ENCODE measurements at places on chromosomes 7 and 10.

GRCh38 chr7:77531038-77531437 is 6.1 kb upstream of the PTPN12 start:
- no peak for DNase-seq

- DNase-seq, result no peak
These were observed 205.6 kb upstream of the ETV1 start for GRCh38 chr7:14195079-14195478.

DNA sequence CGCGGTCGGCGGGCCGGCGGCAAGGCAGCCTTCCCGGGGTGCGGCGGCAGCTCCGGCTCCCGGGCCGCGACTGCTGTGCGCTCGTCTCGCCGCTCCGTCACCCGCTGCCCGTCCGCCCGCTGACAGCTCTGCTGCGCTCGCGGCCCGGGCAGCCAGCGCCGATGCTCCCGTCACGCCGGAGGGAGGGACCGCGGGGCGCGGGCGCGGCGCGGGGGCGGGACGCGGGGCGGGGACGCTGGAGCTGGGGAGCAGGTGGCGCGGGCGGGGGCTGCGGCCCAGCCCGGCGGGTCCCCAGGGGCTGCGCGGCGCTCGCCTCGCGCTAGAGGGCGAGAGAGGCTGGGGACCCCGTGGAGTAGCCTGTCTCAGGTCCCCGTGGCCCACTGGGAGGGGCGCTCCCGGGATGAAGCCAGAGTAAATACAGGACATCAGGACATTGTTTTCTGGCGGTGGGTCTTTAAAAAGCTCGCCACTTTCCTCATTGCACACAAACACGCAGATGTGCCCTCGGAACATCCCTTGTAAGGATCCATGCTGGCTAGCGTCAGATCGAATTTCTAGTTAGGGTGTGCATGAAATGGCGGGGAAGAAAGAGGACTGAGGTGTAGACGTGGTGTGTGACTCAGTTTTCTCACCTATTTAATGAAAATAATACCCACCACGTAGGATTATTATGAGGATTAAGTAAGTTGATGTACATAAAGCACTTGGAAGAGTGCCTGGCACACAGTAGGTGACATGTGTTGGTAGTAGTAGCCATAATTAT is at the start of gene ELAPOR2:
Gene ELAPOR2 (minus strand): TSS at position 130 of the 763 bp plus-strand sequence. CDS start 141 bp downstream, outside the sequence.
- peak; percentile 63 for DNase-seq

- DNase-seq, result no peak
These were observed 15.3 kb downstream of the HNRNPA2B1 start for GRCh38 chr7:26185131-26185843.

DNA sequence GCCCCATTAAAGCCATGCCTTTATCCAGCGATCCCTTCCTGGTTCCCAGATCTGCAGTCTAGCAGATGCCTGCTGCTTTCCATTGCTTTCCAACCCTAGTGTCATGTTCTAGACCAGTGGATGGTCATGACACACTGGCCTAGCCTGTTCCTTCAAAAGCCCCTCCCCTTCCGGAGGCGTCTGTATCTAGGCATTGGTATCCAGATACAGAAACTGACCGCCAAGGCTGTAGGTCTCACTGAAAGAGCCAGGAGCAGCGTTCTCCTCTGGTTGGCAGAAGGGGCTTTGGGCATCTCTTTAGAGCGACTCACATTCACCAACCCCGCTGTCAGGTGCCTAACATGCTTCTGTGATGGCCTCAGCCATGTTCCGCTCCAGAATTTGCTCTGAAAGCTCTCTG is 22.6 kb downstream of the JCAD start:
- DNase-seq, result no peak

DNA sequence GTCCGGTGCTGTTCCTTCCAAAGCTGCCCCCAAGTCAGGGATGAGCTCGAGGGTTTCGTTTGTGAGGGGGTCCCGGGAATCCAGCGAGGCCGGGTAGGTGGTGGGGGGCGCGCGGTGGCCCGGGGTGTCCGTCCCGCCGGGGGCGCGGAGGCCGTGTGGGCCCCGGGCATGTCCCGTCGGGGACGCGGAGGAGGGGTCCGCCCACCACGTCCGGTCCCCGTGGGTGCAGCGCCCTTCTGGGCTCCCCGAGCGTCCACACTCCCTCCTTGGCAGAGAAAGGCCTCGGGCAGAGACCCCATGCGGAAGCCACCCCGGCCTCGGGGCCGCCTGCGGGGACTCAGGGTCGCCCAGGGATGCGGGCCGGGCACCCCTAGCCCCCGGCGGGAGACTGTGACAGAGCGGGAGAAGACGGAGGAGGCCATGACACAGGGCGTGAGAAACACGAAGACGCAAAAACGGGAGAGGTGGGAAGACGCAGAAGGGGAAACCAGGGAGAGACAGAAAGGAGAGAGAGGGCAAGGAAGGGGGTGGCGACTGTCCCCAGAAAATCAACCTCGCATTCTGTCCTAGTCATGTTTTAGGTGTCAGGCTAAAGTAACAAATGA is 640 bp upstream of the ZNF425 start:
- peak; percentile 84 for DNase-seq

DNA sequence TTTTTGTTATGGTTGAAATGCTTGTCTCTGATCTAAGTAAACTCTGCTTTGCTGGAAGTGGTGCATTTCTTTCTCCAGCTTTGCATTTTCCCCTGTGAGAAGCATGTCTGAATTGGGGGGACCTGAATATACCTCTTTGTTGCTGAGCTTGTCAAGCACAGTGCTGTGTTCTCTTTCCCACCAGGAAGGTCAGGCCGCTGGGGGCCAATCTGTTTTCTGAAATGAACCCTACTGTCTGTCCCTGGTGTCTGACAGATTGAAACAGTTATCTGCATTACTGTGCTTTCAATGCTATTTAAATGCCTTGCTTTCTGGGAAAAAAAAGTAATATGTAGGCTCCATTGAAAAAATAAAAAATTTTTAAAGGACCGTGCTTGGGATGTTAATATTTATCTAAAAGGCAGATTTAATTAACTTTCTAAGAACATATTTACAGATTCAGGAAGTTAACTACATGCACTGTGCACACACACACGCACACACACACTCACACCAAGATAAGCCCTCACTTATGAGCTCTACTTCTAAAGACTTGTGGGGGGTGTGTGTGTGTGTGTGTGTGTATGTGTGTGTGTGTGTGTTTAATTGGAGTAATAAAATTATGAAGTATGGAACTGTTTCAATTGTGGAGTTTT is 127.0 kb upstream of the FZD1 start:
- DNase-seq, result no peak

DNA sequence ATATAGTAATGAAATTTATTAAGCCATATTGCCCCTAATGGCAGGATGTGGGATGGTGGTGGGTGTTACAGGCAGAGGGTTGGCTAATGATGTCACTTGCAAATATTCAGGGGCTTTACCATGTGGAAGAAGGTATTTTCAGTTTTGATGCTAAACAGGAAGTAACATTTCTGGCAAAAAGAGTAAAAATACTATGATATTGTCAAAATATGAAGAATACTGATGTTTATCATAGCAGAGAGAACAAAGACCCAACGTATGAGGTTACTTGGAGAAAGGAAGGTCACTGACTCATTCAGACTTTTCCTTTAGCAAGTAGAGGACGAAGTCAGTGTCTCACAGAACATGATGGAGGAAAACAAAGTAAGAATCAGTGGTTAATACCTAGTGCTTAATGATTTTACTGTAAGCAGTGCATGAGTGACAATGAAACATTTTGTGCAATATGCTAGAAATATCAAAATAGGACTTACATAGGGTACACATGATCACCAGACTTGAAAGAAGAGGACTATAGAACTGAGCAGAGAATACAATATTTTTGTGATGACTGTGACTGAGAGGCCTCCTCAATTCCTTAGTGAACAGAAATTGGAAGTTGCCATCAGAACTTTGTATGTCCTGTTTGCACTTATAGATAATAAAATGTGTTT is 89.7 kb upstream of the STEAP4 start:
- DNase-seq, result no peak

- no peak for DNase-seq
These were observed 49.3 kb upstream of the ITPRID1 start for GRCh38 chr7:31464601-31465000.

GRCh38 chr10:30059209-30060107 is at the start of gene JCAD:
JCAD (minus strand) TSS chr10:30059586; CDS start chr10:30047812, 11,774 bp downstream.
- peak; percentile 58 for DNase-seq

DNA sequence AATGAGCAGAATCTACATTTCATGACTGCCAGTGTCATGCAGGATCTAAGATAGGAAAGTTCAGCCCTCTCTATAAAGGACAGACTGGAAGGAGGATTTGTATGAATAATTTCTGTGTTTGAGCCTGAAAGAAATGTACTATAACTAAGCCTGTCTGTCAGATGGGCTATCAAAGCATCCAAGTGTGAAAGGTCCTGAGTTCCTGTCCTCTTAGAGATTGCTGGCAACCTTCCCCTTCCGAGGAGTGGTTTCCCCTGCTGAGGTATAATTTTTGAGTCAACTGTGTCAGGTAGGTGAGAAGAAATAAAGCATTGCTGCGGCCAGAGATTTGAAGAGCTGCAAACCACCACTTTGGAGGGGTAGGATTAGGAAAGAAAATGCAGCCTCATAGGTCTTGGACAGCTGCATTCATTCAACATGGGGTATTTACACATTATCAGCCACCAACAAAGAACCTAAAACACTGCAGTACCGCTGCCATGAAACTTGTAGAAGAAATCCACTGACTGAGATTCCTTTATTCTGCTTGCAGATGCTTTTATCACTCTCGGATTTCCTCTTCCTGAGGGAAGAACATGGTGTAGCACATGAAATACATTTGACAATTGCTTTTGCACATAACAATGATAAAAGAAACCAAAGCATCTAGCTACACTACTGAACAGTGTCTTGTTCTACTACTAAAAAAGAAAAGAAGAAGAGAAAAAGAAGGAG is 189.1 kb downstream of the DGKI start:
- no peak for DNase-seq

DNA sequence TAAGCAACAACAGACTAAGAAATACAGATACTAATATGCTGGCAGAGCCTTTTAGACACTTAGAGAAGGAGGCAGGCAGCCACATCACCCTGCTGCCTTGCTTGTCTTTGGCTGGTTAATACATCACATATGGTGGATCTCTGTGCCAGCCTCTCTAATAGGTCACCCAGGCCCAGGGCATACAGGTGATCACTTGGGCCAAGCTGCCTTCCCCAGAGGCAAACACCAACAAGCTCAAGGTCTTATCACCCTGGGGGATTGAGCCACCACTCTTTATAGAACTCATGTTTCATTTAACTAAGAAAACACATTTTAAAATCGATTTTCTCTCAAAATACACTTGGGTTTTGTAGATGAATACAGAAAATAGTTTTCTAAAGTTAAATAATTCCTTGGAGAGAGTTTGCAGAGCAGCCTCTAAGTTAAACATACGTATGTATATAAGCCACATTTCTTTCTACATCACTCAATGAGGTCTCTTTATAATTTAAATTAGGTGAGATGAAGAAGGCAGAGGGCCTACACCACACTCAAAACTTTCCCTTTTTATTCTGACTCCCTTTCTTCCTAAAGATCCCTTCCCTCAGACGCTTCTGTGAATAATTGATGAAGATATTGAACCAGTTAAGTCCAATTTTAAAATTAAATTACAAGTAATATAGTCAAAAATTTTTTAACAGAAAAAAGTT is 556.8 kb upstream of the GHITM start:
- no peak for DNase-seq

GRCh38 chr7:65265933-65266519 is 107.6 kb upstream of the ZNF92 start:
- no peak for DNase-seq

GRCh38 chr7:55172161-55172560 is 153.3 kb downstream of the EGFR start:
- no peak for DNase-seq

GRCh38 chr7:90216771-90217170 is 5.2 kb downstream of the STEAP2 start:
- DNase-seq, result no peak

DNA sequence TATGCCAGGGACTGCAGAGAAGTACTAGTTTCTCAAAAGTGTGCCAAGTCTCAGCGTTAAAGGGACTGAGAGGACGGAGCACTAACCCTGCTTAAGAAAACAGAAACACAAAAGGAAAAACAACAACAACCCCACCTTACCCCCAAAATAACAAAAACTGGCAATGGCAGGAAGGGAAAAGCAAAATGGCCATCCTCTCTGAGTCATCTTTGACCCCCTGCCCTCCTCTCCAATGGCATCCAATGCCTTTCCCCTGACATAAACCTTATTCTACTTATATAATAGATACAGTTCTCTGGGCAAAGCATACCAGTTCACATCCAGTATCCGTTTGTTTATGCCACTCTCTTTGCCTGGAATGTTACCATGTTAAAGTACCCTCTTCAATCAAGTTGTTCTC is 1.6 kb downstream of the POLR1F start:
- DNase-seq, result no peak

DNA sequence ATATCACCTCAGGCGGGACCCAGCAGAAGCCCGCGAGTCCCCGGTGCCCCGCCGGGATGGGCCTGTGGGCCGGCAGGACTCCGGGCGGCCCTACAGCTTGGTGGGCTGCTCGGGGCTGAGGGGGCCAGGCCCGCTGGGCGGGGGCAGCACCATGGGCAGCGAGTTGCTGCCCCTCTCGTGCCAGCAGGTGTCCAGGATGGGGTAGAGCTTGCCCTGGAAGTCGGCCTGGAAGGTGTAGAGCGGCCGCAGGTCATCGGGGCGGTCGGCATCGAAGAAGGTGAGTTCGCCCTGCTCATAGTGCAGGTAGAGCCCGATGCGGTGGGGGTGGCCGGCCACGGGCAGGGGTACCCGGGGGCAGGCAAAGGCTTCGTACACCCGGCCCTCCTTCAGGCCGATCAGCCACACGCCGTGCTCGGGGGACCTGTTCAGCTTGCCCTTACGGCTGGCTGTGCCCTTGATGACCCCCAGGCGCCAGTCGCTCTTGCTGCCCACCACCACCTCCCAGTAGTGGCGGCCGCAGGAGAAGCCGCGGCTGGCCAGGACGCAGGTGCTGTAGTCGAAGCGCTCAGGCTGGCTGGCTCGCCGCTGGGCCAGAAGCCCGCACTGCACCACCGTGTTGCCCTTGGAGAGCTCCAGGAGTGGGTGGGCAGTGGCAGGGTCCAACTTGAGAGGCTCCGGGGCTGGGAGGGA is 4.3 kb upstream of the NSUN5 start:
- no peak for DNase-seq

DNA sequence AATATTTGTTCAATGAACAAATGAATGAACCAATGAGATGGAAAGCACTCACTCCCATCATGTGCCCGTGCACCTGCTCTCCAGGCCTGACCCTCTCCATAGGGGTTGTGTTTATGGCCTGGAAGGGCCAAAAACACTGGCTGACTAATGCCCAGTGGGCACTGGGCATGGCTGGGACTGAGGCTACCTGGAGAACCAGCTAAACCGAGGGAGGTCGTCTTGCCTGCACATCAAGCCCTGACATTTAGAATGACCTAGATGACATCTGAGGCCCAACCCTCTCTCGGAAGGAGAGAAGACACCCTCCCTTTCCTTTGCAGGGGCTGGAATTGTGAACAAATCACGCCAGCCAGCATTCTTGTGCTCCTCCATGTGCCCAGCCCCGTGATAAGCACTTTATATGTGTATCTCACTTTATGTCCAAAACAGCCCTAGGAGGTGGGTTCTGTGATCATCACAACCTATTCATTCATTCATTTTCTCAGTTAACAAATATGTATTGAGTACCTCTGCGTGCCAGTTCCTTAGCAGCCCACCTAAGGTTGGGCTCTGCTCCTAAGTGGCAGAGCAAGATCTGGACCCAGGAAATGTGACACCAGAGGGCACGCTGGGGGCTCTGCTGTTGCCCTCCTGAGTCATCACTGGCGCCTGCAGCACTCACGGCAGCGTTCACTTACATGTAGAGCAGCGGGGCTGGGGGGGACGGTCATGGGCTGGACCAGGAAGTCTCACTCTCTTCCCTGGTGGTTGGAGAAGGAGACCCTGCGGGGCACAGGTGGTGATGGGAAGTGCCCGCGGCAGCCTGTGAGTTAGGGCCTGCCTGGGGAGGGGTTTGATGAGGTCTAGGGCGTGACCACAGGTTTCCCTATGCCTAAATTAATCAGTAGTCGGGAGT is 52.0 kb downstream of the TSPAN15 start:
- no peak for DNase-seq

GRCh38 chr7:44366986-44367385 is 41.6 kb upstream of the CAMK2B start:
- no peak for DNase-seq
